ENCODE measurements at places on chromosomes 1 and 21. TPM values are rescaled to one million over a fixed set of nuclear protein-coding genes. Genes with fewer than 3 reads are reported as not detected.
A peak's percentile ranks its signal among the peaks of the same experiment; 100 is the strongest.

OR2L3 gene
- not detected for polyA plus RNA-seq

MFAP2 gene
- polyA plus RNA-seq = 1.4 TPM

GRCh38 chr21:15309721-15310120, 244.9 kb upstream of the NRIP1 start:
- DNase-seq = no peak

SPRR5 gene
- polyA plus RNA-seq = not detected

GRCh38 chr1:224065455-224065854, 48.5 kb upstream of the FBXO28 start:
- no peak for DNase-seq

- peak; percentile 96 for DNase-seq
These were observed 24.4 kb upstream of the AHCYL1 start for GRCh38 chr1:109959974-109960744.

SRM gene
- polyA plus RNA-seq = 27.9 TPM

DNA sequence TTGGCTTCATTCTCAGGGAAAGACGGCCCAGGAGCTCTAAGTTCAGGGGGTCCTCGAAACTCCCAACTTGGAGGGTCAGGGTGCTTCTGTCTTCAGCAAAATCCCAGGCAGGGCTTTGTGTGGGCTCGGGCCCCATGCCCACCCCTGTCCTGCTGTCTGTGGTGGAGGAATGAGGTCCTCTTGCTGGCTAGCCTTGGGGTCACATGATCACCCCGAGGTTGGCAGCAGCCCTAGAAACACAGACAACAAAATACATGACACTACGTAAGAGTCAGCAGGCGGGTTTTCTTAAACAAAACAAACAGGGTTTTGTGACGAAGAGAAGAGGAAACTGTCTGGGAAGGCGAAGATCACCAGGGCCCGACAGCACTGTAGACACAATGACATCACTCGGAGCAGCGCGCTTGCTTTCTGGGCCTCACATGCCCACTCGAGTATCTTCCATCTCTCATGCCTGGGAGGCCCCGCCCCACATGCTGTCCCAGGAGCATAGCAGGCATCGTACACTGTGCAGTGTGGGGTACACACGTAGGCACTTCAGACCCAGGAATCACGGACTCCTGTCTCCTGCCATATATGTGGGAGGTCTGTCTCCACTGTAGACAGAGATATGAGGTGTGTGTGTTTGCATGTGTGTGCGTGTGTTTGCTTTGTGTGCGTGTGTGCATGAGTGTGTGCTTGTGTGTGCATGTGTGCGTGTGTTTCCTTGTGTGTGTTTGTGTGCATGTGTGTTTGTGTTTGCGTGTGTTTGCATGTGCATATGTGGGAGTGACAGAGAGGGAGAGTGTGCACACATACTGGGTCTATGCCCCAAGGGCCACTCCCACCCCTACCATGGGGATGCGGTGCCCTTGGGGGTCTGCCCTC, 94.7 kb downstream of the SIK1 start:
- no peak for DNase-seq

C4BPB gene
- 266 TPM for polyA plus RNA-seq

LCE1E gene
- polyA plus RNA-seq = 0.12 TPM

- no peak for DNase-seq
These were observed 80.4 kb downstream of the IFI44 start for GRCh38 chr1:78730054-78730453.

DNA sequence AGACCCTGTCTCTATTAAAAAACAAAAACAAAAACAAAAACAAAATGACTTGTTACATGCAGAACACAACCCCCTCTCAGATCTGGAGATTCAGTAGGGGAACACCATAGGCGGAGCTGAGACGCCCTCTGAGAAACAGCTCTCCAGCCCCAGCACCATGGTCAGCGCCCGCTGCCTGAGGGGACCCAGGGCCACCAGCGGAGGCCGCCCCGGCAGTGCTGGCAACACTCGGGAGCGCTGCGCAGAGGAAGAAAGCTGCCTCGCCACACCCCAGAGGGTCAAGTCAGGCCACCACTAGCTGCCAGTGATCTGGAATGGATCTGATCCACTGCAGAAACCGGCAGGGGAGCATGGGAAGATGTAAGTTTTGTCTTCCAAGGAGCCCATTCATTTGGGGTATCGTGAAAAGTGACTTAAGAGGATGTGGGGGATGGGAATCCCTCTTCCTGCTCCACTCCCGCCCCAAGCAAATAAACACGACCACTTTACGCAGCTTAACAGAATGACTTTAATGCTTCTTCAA, 3.1 kb downstream of the ACTA1 start:
- no peak for DNase-seq

DNA sequence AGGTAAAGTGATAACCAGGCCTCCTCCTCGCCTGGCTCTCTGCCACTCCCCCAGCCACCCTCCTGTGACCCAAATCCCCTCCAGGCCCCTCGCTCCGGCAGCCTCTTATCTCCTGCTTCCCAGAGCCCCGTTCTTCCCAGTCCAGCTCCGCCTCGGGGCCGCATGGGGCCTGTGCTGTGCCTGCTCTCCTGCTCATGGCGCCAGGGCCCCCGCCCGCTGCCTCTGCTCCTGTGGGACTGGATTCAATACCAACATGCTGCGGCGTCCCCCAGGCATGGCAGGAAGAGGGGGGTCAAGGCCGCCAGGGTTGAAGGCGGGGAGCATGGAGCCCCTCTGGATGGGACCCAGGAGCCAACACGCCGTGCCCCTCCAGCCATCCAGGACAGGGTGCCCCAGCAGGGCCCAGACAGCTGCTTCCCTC, 213.0 kb upstream of the VAMP3 start:
- DNase-seq = no peak

- DNase-seq = no peak
These were observed 189.3 kb downstream of the PTPRU start for GRCh38 chr1:29425631-29426030.

ADGRB2 gene
- not detected for polyA plus RNA-seq

DNA sequence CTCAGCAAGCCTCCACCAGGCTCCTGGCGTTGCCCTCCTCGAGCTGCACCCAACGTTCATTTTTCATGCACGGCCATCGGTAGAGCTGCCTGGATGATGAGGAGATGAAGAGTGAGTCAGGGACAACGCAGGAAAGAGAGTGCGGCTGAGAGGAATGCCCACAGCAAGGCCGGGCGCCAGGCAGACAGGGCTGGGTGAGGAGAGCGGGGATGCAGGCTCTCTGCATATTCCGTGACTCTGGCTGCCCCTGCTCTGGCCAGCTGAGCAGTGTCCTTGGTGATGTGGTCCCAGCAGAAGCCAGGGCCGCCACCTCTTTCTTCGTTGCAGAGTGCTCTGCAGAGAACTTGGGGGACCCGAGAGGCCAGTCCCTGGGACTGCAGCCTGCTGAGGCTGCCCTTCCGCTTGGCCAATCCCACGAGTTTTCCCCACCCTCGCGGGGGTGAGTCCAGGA, 10.8 kb downstream of the UMODL1 start:
- no peak for DNase-seq

DNA sequence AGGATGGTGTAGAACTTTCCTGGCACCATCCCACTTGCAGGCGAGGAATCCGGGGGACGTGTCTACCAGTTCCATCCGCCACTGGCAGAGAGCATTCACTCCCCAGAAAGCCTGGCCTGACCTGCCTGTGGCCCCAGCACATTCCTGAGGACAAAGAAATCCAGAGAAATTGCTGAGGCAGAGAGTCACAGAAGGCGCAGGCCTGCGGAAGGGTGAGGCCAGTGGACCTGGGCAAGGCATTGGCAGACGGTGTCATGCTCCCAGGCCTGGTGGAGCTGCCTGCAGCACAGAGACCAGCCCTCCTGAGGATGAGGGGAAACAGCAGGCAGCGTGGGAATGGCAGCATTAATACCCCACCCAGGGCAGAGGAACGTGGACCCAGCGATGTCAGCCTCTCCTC, 81.2 kb upstream of the F3 start:
- DNase-seq = no peak

GRCh38 chr21:42461881-42462877, 33.8 kb downstream of the RSPH1 start:
- no peak for DNase-seq

CDA gene
- polyA plus RNA-seq = 5.2 TPM

GRCh38 chr1:28437924-28438699, 67.7 kb upstream of the RCC1 start:
- DNase-seq = peak; percentile 96

DNA sequence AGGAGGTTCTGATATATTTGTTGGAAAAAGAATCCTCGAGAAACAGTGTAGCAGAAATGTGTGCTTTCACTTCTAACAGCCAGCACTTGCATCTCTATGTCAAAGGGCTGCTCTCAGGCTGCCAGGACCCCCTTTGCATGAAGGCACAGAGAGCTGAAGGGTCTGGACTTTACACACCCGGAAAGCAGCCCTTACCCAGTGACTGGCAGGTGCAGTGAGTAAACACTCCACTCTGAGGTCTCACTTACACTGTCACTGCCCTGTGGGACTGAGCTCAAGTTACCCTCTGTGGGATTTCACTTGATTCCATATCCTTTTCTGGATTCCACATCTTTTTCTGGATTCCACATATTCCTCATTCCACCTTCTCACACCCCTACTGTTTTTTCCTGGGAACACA, 40.8 kb upstream of the PPP2R5A start:
- DNase-seq = peak; percentile 58

DNA sequence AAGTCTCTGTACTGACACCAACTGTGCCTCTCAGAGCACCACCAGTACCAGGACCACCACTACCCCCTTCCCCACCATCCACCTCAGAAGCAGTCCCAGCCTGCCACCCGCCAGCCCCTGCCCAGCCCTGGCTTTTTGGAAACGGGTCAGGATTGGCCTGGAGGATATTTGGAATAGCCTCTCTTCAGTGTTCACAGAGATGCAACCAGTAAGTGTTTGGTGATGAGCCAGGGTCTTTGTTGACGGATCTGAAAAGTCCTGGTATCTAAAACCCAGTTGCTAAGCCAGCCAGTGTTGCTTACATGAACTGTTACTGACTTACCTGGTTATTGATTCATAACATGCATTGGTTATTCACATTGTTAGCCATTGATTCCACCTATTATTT, 1.1 kb downstream of the C1orf56 start:
- DNase-seq = no peak

DNA sequence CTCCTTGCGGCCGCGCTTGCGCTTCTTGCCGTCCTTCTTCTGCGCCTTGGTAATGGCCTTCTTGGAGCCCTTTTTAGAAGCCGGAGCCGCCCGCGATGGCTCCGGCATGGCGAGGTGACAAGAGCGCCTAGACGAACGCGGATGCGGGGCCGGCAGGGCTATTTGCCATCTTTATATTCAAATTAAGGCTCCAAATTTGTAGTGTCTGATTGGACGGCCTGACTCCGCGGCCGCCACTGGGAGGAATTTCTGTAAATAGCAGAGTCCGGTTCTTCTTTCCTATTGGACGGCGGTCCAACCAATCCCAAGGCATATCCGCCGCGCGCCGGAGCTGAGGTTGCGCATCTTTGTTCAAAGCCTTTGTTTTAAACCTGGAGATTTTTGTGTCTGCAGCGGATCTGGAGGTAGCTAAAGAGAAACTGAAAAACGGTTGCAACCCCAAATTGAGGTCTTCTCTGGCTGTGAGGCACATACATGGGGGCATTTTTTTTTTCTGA, 22.6 kb upstream of the RNF187 start:
- no peak for DNase-seq

DNA sequence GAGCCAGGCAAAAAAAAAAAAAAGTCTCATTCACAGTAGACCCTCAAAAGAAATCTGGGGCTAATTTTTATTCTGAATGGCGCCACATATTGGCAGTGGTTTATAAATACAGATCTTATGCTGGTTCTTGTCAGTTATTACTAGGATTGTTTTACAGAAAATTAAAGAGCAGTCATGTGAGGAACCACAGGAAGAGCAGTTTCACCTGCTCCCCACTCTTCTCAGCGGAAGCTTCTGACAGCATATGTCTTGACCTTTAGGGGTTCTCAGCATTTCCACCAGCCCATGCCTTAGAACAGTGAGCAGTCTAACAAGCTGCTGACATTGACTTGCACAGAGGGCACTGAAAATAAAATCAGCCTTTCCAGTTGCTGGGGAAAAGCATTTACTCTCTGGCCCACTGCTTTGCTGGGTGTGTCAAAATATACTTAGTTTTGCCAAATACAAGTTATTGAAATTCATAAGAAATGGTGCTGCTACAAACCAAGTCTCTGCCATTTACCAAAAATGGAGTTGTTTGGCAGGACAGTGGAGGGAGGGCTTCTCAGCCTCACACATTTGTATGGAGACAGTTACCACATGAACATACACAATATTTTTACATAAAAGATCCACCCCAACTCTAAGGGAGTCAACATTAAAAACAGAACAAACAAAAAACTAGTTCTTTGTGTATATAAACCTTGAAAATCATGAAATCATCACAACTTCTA, 144.2 kb downstream of the SYT2 start:
- DNase-seq = no peak

DNA sequence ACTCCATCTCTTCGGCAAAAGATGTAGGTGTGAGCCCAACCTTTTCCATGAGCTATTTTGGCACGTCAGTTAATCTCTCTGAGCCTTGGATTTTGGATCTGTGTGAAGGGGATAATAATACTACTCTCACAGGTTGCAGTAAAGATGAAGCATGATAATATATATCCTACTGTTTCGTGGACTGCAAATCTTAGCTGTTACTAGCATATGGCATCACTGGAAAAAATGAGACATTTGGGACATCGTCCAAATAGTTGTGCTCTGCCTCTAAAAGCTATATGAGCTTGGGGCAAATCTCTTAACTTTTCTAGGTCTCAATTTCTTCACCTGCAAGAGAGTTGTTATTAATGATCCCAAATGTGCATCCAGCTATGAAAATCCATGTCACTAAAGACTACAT, 147.4 kb upstream of the ZRANB2 start:
- DNase-seq = no peak
